ENCODE measurements at places on chromosomes 2 and 18.

DNA sequence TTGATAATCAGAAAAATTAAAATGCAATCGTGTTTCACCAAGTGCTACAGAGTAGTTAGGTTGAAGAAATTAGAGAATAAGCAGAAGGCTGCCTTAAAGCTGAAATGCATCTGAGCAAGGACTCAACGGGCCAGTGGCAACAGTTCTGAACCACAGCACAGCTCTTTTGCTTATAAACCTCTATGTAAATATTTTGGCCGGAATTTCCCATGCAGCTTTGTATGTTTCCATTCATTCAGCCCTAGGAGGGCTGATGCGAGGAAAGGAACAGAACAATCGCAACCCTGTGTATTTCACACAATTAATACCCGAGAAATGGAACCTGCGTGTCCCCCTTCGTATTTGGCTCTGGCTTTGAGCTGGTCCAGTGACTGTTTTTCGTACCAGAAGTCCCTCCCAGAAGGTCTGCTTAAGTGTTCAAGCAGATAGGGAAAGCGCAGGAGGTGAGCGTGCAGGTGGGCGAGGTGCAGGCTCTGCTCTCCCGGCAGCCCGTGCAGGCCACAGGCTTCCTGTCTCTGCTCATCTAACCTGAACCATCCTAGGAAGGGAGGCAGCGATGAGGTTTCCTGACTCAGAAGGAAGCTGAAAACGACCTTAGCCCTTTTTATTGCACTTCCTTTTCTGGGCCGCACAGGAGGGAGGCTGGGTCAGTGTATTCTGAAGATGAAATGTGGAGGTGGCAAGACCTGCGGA is 67.3 kb downstream of the ASB1 start:
- peak; percentile 58 for DNase-seq

DNA sequence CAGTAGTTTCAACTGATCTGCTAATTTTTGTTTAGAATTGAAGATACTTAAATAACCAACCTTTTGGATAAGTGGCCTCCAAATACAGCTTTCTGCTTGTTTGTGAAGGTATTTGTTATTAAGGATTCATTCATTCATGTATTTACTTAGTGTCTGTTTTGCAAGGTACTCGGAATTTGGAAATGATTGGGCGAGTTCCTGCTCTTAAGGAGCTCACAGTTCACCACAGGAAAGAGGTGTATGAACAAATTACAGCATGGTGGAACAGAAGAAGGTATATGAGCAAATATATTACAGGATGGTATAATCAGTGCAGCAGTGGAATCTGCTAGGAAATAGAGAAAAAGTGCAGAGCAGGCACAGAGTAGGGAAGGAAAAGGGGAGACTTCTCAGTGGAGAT is 4.5 kb downstream of the ACSL3 start:
- no peak for DNase-seq

DNA sequence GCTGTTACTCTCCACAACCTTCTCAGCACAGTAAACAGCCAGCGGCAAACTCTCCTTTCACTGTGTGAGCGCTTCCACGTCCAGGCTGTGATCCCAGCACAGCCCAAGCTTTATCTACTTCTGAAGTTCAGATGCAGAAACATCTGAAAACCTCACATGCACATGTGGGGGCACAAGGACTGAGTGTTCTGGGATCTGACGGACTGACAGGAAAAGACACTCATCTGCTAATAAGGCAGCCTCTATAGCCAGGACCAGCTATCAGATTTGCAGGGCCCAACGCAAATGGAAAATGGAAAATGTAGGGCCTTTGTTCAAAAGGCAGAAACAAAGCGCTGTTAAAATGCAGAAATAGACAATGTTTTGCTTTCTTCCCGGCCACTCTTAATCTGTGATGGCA is 133.8 kb upstream of the ARHGAP28 start:
- no peak for DNase-seq

DNA sequence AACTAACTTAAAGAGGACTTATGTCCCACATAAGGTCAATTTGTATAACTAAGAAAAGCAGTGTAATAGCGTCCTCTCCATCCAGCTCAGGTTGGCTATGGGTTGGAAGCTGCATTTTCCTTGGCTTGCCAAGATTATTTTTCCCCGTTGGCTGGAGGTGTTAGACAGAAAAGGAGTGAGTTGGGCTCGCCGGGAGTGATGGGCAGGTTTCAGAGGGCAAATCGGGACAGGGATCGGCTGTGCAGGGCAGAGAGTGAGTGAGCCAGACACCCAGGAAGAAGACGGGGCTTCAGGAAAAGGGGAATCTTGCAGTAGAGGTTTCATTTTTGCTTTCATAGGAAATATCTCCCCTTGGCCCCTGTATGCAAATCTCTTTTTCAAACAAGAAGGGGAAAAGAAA is 41.5 kb upstream of the MAP3K20 start:
- no peak for DNase-seq

DNA sequence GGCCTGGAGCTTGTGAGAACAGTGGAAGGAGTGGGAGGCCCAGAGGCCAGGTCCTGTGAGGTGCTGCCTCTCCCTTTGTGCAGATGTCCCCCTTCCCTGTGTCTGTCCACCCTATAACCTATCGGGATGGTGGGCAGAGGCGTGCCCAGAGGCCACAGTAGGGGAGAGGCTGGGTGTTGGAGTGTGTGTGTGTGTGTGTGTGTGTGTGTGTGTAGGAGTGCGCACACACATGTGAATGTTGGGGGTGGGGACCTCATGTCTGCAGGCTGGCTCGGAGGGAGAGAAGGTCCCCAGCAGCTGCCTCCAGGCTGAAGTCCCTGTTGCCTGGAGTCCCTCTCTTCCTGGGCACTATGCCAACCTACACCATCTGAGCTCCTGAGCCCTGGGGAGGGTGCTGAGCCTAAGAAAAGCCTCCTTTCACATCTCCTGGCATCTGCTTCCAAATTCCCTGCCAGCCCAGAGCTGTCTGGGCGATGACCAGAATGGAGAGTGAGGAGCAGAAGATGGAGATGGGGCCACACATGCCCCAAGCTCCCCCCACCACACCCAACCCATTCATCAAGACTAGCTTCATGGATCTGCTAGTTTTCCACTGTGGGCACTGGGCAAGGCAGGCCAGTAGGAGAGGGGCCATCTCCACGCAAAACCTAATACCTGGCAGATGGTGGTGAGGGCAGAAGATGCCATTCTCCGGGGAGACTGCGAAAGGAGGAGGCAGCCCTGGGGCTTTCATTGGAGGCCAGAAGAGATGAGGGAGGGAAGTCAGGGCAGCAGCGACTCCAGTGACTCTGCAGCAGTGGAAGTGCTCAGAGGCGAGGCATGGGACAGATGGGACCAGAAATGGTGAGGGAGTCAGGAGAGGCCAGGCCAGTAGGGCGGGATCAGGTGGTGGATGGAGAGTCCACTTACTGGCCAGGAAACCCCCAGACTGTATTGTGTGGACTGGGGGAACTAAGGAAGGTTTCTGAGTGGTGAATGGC is 20.3 kb downstream of the KCNK3 start:
- no peak for DNase-seq

GRCh38 chr18:55109818-55110414 is 150.7 kb upstream of the CCDC68 start:
- no peak for DNase-seq

GRCh38 chr2:53018825-53019425 is 748.7 kb upstream of the CHAC2 start:
- no peak for DNase-seq
